ENCODE measurements at places on chromosomes 3 and 15.

GRCh38 chr3:22236490-22237270 lies 485.7 kb upstream of the ZNF385D start:
- no peak for DNase-seq

DNA sequence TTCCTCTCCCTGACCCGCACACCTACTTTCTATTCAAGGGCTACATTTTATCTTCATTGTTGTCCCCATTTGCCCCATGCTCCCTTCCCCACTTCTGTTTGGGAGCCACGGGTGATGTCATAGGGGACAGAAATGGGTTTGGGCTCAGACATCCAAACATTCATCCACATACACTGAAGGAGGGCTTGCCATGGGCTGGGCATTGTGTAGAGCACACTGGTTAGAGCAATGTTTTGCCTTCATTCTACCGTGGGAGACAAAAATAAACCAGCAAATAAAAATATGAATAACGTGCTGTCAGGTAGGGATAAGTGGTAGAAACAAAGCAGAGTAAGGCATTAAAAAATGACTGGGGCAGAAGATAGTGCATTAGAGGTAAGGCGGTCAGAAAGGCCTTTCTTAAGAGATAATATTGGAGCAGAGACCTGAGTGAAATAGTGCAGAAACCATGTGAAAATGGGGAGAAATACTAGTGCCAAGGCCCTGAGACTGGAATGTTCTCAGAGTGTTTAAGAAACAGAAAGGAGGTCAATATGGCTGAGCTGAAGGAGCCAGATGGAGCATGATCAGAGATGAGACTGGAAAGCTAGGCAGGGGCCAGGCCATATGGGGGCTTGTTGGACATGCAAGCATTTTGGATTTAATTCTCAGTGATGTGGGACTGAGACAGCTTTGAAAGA lies 40.9 kb upstream of the CLSTN2 start:
- DNase-seq = no peak

DNA sequence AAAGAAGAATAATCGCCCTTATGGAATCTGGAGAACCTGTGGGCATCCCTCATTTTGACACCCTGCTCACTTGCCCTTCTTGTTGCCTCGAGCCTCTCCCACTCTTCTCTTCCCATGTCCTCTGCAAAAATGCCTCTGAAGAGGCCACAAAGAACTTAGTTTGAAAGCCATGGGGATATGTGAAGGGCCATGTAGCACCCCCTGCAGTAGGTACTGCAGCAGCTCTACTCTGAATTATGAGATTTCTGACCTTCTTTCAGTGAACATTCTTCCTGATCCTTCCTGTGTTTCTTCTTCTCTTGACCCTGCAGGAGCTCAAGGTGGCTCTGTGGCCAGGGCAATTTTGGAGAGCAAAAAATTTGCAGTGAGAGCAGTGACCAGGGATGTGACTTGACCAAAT lies 30.4 kb upstream of the TRA2B start:
- DNase-seq = no peak

GRCh38 chr3:133887074-133887802 lies 8.4 kb downstream of the RAB6B start:
- no peak for DNase-seq

DNA sequence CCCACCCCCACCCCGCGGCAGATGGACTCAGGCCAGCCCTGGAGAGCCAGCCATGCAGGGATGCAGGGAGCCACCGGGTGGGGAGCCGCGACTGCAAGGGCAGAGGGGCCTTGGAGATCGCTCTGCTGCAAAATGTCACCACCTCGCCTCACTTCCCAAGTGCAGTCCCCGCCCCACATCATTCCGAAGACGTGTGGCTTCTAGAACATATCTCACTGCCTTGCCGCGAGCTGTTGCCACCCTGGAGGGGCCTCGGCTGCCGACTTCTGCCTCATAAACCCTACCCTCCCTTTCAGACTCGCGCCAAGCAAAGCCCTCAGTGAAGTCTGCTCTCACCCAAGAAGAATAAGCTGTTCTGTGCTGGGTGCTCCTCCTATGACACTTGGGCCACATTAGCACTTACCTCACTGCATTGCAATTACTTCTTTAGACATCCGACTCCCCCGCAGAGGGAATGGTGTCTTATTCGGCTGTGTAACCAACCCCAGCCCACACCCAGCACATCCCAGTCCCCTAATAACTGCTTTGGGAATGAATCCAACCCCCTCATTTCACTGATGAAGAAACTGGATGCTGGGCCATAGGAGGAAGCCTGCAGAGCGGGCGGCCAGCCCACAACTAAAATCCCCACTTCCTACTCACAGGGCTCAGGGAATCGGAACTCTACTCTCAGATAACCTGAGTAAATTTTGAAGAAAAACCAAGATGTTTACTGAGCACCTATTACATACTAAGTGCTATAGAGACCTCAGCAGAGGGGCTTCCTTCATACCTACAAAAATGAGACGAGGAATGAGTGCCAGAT lies 8.6 kb downstream of the TLE3 start:
- DNase-seq = no peak

DNA sequence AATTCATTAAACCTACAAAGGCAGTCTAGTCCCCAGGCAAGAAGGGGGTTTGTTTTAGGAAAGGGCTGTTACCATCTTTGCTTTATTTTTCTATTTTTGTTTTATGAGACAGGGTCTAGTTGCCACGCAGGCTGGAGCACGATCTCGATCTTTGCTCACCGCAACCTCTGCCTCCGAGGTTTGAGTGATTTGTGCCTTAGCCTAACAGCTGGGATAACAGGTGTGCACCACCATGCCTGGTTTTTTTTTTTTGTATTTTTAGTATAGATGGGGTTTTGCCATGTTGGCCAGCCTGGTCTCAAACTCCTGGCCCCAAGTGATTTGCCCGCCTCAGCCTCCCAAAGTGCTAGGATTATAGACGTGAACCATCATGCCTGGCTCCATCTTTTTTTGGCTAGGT lies 4.9 kb downstream of the HIGD1A start:
- no peak for DNase-seq

DNA sequence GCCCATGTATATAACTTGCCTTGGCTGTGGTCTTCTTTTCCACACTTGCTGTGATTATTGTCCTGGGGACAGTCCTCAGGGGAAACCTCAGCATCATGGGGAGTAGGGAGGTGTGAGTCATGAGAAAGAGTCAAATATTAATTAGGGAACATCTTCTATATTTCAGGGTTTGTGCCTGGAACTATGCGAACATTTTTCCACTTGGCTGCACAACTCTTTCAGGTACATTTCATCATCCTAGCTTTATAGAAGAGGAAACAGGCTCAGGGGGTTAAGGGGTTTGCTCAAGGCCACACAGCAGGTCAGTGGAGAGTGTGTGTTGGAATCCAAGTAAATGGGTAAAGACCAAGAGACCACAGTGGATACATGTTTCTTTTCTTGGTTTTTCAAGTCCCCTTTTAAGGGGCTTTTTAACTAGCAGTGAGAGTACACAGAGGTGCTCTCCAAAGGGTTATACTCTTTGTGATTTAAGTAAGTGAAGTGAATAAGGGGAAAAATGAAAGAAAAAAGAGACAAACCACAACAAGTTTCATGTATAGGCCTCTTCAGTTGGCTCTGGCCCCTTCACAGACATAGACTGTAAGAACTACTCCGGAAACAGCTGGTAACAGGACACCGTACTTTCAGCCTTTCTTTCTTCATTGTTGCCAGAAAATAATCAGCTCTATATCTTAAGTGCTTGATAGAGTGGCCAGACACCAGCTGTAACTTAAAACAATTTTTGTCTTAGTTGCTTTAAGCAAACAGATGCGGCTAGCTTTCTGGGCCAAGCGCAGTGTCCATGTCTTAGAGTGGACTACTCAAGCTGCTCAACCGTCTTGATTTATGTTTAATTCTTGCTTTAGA lies 64.6 kb downstream of the EEFSEC start:
- no peak for DNase-seq

DNA sequence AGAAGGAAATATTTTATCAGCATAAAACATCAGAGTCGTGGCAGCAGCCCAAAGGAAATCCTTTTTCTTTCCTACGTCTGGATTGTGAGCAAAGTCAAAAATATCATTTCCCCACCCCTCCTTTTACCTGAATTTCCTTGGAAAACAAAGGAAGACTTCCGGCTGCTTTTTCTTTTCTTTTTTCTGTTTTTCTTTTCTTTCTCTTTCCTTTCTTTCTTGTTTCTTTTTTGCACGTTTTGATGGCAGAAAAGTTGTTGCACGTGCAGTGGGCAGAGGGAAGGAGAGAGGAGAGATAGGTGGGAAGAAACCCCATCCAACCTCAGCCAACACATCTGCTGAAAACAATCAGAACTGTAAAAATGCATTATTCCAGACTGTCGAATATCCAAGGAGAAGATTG lies 544 bp upstream of the MYO1E start:
- no peak for DNase-seq

GRCh38 chr3:55435491-55435890 lies 51.6 kb downstream of the WNT5A start:
- no peak for DNase-seq

Measured in NCI-H1417 treated with DMSO at 0.1 percent for 48 hours (cell line).